ENCODE measurements at places on chromosomes 12 and 14.

GRCh38 chr12:132872975-132873421 is 14.4 kb downstream of the CHFR start:
- no peak for DNase-seq

DNA sequence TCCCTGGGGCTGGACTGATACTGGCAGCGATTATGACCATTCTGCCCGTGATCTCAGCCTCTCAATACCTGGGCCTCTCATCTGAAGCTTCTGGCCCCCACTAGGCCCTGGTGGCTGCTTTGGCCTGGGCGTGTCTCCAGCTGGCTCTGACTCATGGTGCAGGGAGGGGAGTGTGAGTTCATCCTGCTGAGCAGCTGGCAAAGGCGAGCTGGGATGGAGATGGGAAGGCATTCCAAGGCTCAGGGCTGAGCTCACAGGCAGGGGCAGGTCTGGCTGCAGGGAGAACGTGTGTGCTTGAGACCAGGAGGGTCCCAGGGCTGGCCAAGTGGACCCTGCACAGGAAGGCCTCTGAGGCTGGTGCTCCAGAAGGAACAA is 221.8 kb downstream of the TMEM121 start:
- DNase-seq, result no peak

- no peak for DNase-seq
Measured at GRCh38 chr14:76541594-76542219, 165.8 kb downstream of the ESRRB start.

DNA sequence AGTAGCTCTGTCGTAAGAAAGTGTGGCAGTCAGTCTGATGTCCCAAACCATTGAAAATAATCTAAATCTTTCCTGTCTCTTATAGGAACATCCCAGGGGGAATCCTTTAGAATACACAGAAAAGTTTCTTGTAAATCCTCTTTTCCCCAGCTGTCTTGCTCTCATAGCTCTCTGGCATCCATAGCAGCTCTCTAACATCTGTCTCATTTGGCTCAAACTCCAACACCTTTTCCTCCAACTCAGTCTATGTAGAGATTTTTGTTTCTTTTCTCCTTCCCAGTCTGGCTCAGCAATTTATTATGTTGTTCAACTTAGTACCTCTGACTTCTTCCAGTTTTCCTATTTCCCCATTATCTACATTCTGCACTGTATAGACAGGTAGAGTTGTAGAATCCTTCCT is 84.4 kb upstream of the NEDD1 start:
- no peak for DNase-seq

DNA sequence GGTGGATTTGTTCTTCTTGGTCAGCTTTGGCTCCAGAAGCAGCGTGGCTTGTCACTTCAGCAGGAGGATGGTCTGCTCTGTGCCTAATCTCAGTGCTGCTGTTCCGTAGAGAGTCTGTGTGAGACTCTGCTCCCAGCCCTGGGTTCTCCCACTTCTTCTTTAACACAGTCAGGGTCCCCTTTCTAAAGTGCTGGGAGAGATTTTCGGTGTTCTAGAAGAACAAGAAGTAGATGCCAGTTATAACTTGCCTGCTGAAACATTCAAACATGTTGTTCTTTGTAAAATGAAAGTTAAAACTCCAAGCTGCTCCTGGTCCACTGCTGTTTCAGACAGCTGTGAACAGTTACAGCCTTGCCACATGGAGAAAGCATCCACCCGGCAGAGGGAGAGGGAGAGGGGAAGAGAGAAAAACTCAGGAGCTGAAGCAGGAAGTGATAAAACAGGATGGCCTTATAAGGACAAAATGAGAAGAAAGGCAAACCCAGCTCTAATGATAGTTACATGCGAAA is 55.2 kb upstream of the CERS5 start:
- DNase-seq, result peak; percentile 5

DNA sequence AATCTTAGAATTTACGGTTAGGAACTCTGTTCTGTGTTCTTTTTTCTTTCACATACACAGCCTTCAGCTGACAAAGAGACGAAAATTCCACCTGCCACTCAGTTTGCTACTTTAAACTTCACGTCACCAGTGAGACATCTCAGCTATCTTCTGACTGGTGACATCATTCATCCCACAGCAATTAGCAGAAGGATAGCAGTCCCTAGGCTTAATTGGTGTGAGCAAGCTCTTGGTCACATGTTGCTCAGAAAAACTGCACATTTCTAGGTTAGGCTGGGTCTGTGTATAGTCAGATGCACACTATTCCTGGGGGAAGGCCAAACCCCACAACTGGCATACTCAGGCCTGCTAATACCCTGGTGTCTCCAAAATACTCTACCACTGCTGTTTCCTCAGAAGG is 23.9 kb downstream of the SLC7A7 start:
- no peak for DNase-seq

GRCh38 chr12:131041216-131041967 is 87.7 kb downstream of the ADGRD1 start:
- no peak for DNase-seq

DNA sequence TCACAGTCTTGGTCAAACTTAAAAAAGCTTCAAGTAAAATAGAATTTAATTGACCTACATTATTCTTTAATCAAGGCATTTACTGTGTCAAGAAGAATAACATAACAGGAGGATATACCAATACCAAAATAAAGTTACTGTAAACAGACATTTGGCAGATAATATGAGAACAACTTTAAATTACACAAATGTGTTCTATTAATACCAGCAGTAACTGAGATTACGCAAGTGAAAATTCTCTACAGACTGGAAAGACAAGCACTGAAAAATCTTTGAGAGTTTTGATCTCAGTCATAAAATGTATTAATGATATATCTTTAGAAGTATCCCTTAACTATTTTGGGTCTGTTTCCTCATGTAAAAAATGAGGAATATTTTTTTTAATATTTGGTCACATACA is 169.2 kb upstream of the SOX5 start:
- no peak for DNase-seq

DNA sequence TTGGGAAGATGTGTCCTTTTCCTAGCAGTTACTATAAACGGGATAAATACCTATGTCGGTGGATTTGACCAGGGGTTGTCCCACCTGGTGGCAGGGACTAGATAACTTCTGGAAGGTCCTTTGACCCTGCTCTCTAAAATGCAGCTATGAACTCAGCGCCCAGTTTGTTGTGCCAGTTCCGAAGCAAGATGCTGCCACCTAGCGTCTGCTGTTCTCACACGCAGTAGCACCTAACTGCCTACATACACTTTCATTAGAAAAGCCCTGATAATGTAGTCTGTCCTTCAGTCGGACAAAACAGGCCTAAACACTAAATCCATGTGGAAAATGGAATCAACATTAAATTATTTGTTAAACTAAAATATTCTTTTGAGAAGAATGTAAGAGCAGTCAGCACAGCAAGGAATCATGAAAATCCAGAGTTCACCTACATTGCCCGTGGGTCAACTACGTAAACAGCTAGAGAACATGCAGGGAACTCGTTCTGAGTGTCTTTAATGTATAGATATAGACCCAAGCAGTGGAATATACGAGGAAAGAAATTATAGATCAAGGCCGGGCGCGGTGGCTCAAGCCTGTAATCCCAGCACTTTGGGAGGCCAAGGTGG is 51.1 kb upstream of the CRACR2A start:
- peak; percentile 68 for DNase-seq

GRCh38 chr14:100391724-100392123 is 68.6 kb downstream of the SLC25A47 start:
- no peak for DNase-seq

DNA sequence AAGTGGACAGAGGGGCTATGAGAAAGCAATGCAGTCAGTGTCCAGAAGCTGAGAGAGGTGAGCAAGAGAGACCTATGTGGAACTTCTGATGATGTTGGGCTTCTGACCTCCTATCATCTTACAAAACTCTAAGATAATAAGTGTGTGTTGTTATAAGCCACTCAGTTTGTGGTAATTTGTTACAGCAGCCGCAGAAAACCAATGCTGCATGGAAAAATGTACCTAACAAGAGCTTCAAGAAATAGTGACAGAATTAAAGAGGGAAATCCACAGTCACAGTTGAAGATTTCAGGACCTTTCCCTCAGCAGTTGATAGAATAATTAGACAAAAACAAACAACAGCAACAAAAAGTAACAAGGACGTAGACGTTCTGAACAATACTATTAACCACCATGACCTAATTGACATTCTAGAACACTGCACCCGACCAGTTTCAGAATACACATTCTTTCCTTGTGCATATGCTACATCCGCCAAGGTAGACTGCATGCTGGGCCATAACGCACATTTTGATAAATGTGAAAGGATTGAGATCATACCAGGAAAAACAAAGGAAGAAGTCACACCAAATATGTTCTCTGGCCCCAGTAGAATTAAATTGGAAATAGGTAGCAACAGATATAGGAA is 1.8 kb upstream of the EVL start:
- DNase-seq, result no peak

GRCh38 chr14:93095742-93096510 is 19.8 kb downstream of the ITPK1 start:
- no peak for DNase-seq

DNA sequence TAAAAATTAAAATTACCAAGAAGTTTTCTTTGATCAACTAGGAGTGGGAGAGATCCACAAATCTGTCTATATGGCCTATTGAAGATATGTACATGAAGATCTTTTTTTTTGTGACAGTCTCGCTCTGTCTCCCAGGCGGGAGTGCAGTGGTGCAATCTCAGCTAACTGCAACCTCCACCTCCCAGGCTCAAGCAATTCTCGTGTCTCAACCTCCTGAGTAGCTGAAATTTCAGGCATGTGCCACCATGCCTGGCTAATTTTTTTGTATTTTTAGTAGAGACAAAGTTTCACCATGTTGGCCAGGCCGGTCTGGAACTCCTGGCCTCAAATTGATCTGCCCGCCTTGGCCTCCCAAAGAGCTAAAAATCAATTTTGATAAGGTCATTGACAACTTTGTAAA is 4.6 kb upstream of the NFATC4 start:
- DNase-seq, result no peak

- no peak for DNase-seq
Measured at GRCh38 chr12:52848661-52849255, at the start of gene KRT78. Gene KRT78 (minus strand): TSS chr12:52848994. CDS start chr12:52848930, 64 bp downstream.

DNA sequence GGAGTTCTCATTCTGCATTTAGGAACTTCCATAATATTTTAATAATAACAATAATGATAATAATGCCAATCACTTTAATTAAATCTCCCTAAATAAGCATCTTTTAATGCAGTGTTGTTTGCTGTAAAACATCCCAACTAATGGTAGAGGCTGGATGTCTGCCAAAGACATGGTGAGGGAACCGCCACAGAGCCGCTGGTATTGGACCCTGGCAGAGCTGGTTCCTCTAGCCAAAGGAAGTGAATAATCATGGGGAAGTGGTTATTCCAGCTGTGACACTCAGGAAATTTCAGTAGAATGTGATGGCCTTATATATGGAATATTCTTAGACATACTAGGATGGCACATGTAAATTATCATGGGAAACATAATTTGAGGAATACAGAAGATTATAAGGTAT is 483.3 kb downstream of the ZFP36L1 start:
- no peak for DNase-seq

DNA sequence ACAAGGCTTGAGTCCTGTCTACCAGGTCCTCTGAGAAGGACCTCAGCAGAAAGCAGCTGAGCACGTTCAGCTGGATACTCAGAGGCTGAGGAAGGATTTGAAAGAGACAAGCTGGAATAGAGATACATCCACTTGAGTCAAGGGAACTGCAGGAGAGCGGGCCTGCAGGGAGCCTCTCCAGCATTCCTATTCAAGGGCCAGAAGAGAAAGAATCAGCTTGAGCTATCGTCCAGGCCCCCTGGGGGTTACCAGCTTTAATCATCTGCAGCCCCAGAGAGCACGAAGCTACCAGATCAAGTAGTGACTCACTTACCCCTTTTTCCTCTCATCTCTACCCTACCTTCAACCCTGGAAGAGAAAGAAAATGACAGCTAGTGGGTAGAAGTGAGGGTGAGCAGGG is 80.9 kb downstream of the NDUFA12 start:
- DNase-seq, result no peak

DNA sequence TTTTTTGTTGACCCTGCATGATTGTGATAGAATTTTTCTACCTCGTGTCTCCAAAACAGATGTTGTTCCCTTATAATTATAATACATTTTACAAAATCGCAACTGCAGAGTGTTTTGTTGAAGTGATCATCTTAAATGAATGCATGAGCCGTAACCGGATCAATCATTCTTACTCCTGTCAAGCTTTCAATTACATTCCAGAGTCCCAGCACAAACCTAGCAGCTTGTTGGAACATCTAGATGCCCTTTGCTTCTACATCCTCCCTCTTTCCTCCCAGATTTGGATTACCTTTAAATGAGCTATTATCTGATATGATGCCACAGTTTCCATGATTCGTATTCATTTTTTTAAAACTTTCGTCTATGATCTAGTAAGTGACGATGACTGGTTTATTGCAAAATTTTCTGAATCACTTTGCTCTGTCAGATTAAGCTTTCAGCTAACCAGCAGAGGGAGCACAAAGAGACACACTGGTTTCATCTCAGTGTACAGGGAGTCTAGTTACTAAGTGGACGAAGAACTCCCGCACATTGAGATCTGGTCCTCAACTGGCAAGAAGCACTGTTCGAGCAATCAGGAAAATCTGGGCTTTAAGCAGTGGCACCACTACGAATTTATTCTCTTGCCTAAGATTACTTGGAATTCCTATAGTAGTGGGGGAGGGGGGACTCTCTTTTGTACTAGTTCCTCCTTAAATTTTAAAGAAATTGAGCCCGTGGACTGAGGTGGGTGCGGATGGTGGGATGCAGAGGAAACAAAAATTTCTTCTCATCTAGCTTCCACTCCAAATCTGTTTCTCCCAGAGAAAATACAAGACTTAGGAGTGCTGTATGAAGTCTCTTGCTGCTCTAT is 40.9 kb downstream of the TSHR start:
- no peak for DNase-seq

GRCh38 chr12:58809064-58809607 is 111.2 kb downstream of the LRIG3 start:
- no peak for DNase-seq

- no peak for DNase-seq
Measured at GRCh38 chr12:21631367-21631766, 26.3 kb downstream of the LDHB start.

GRCh38 chr14:94536836-94537235 is 24.4 kb upstream of the SERPINA4 start:
- DNase-seq, result no peak

GRCh38 chr14:98189511-98189910 is 1082.5 kb downstream of the BCL11B start:
- peak; percentile 29 for DNase-seq

DNA sequence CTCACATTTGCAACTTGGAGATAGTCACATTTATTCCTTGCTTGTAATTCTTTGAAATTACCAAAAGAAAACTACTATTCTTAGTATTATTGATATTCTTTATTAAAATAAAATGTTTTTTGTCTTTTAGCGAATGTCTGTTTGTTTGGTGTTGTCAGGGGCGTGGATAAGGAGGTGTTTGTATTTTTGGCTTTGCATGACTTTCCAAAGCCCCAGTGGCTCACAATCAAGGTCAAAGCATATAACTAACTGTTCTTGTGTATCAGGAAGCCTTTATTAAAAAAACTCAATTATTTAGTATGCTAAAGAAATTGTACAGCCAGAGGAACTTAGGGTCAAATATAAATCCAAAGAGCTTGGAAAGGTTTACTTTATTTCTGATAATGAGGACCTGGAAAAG is 17.9 kb downstream of the GPHB5 start:
- DNase-seq, result no peak

GRCh38 chr14:78863143-78863542 is 693.0 kb downstream of the NRXN3 start:
- DNase-seq, result no peak

- DNase-seq, result no peak
Measured at GRCh38 chr14:39368261-39368959, 63.8 kb downstream of the FBXO33 start.
